C1 segment of cervical spinal cord (tissue), 14 donors: ENCODE measurements at places on chromosomes 2 and 18.

DNA sequence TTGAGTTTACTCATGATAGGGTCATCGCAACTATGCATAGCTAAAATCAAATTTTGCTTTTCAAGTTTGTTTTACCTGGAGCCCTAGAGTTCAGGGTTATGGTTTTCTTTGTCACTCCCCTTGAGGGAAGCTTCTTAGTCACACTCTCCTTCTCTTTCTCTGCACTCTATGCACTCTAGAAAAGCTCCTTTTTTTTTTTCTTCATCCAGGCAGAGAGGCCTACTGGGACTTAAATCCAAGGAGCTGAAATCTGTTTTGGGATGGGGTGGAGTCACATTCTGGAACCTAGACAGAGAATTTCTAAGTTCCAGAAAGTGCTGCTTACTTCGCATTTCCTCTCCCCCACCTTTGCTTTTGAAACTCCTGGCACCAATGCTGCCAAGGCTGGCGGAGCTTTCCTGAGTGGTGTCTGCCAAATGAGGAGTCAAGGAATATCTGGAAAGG is 19.1 kb upstream of the IL18R1 start:
- no peak for DNase-seq

DNA sequence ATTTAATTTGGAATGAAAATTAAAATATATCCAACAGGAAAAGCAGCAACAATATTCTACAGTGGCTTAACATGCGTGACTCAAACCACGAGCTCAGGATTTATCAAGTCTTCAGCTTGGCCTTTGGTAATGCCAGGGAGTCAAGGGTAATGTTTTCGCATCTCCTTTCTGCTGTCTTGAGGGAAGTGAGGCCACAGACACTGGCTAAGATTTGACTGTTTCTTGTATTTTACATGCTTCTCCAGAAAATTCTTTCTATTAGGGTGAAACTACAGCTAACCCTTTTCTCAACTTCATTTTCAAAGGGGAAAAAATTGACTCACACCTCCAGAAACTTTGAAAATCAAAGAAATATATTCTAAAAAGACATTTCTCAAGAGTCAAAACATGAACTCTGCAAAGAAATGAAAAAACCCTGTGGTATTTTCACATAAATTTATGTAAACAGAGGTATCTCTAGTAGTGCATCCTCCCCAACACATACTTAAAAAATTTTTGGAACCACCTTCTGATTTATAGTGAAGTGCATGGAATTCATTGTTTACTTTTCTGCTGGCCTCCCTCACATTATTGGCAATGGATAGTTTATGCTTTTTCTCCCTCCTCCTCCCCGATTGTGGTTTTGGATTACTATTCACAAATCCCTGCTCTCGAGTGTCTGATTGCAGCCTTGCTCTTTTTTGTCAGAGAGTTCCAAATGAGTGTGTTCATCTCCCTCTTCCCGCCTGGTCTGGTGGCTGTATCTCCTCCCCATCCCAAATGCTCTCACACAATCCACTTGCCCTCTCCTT is 48.7 kb downstream of the DPP4 start:
- DNase-seq, result no peak

DNA sequence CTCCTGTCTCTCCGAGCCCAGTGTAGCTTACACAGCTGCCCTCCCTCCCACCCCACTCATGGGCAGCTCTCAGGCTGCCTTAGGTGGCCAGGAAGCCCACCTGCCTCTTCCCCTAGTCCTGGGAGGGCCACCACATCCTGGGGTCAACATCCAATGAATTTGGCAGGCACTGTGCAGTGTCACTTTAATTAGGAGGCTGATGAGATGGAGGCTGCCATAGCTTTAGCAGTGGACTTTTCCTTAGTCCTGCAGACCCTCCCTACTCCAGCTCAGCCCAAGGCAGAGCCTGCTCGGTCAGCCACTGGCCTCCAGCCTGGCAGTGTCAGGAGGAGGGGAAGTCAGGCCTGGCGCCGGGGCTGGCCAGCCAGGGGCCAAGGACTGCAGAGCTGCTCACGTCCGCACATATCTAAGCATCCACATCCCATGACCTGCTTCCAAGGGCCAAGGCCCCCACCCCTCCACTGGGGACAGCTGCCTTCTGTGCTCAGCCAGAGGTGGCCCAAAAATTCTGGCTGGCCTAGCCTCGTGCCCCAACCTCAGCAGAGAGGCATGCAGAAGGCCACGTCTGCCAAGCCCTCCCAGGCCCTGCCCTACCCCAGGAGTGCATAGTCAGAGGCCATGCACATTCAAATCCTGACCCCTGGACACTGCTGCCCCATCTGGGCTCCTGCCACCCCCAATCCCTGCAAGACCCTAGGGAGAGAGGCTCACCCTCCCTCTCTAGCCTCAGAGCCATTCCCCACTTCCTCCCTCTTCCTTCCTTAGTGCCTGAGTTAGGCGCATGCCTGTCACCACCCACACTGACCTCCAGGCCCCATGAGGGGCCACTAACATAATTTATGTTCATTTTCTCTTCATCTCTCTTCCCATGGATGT is 33.1 kb downstream of the ADRA2B start:
- DNase-seq, result no peak

DNA sequence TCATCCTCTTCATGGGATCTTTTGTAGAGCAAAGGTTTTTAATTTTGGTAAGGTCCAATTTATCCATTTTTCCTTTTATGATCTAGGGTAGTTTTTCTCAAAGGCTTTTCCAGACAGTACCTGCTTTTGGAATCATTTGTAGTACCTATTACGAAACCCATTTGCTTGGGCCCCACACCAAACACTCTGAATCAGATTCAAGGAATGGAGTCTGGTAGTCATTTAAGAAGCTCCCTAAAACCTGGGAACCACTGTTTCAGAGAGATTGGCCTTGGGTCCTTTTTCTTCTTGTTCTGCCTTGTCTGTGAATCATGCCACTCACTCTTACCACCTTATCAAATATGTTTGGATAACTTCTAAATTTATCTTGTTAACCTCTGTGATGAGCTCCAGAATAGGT is 40.3 kb downstream of the OSBPL6 start:
- no peak for DNase-seq

DNA sequence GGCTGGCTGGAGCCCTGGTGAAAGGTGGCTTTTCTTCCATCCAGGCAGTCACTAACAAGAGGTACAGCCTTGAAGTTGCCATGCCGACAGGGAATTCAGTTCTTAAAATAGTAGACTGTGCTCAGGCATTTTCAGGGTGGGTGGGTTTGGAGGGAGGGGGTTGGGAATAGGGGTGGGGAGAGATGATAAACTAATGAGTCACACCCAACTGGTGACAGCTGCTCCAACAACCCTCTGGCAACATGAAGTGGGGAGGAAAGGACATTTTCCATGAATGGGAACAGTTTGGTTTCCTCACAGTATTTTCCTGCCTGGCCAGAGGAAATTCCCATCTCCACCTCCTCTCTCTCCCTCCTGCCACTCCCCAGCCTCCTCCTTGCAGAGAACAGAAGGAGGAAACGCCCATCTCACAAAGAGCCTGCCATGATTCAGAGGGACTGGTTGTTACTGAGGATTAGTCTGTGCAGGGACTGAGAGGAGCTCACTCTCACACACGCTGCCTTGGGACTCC is 113.0 kb upstream of the SLC1A4 start:
- no peak for DNase-seq

GRCh38 chr2:240786355-240786841 is 33.6 kb downstream of the KIF1A start:
- no peak for DNase-seq

DNA sequence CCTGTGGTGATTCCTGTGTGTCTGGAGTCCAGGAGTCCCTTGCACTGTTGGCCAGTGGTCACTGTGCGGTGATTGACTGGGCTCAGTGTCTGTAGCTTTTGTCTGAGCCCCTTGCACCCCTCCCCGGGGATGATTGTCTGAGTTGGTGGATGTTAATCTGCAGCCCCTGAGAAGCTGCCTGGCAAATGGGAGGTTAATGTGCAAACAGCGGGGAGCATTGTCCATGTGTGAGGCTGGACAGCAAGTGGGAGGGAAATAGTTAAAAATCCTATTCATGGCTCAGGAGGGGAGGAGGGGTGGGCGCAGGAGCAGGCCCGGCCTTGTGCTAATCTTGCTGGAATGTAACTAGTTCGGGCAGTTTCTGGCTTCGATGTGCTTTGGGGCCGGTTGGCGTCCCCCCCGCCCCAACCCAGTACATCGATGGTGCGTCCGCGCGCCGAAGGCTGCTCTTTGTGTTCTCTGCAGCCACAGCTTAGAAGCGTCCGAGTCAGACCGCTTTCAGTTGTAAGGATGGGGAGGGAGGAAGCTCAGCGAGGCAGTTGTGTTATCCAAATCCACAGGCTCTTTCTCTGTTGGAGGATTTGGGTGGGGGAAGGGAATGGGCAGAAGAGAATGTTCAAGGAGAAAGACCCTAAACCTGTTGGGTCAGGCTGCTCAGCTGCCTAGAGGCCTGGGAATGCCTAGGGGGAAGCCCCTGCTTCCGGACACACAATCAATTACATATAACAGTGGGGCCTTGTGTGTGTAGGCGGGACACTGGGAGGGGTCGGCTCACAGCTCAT is 71.8 kb downstream of the TGOLN2 start:
- DNase-seq, result no peak

DNA sequence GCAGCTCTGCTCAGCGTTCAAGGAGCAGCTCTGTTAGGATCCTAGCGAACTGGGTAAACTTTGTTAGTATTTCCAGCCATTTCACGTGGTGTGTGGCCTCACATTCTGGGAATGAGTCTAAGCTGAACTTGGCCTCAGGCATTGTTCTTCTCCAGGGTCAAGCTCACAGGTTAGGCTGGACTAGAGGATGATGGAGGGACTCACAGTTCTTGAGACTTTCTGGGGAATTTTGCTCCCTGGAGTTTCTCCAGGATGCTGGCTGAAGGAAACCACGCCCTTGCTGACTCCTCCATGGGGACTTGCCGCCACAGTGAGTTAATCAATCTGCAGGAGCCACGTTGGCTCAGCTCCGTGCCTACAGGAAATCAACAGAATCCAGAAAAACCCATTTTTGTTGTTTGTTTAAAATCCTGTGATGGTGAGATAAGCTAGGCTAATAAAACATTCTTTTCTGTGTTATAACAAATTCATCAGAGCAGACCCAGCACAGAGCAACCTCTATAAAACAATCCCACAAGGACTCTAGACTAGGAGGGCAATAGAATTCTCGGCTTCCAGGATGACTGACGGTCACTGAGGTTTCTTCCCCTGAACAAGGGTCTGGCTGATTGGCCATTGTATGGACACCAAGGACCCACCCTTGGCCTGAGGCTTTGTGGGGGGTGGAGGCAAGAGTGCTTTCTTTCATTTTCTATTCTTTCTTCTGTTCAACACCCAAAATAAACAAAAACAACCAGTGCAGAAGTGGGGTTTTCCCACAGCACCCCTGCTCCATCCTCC is 12.6 kb downstream of the CNDP1 start:
- DNase-seq, result no peak

DNA sequence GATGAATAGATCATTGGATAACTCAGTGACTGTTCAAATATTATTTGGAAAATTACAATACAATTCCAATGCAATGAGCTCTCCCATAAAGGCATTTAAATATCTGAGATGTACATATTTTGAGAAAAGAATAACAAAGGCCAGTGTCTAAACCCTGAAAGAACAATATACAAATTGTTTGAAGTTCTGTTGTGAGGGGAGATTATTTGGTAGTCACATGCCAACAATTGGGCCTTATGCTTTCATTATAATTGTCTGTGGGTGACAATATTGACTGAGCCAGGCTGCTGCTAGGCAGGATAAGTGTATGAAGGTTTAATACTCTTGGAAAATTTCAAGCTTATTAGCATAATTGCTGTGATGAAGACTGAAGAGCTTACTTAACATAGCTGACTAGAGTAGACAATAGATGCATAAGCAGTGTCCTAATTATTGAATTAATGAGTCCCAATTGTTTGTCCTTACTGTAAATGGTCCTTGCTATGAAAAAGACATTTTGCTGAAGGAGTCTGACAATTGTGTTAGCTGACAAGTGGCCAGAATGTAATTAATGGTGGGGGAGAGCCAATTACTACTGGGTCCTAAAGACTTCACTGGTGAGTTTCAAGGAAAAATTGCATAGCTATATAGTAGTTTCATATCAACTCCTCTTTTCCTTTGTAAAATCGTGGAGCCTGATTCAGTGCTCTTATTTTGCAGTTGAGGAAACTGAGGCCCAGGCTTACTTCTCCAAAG is 5.0 kb upstream of the SMAD2 start:
- no peak for DNase-seq

DNA sequence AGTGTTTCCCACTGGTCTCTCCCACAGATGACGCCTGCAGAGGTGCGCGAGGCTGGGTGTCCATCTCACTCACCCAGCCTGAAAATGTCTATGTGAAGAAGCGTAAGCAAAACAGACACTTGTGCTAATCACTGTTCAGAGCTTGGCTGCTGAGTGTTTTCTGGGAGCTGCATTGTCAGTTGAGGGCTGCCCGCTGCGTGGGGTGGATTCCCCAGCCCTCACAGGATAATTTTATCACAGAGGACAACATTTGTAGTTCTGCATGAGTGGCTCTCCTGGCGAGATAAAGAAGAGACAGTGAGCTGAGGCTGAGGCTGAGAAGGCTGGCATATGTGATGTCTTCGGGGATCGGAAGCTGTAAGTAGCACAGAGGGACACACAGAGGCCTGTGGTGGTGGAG is 16.2 kb upstream of the CAPN13 start:
- DNase-seq, result no peak

DNA sequence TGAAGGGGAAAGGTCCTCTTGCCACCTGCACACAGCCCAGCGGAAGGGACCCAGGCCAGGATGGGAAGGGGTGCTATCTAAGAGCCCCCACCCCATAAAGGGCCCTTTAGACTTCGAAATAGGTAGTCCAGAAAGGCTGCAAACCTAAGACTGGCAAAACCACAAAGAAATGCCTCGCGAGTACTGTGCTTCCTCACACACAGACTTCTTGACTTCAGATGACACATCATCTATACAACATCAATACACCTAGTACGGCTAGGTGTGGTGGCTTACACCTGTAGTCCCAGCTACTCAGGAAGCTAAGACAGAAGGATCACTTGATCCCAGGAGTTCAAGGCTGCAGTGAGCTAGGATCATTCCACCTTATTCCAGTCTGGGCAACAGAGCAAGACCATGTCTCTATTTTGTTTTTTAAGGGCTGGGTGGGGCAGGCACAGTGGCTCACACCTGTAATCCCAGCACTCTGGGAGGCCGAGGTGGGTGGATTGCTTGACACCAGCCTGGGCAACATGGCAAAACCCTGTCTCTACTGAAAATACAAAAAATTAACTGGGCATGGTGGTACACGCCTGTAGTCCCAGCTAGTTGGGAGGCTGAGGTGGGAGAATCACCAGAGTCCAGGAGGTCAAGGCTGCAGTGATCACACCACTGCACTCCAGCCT is 125.8 kb downstream of the CABLES1 start:
- DNase-seq, result no peak

DNA sequence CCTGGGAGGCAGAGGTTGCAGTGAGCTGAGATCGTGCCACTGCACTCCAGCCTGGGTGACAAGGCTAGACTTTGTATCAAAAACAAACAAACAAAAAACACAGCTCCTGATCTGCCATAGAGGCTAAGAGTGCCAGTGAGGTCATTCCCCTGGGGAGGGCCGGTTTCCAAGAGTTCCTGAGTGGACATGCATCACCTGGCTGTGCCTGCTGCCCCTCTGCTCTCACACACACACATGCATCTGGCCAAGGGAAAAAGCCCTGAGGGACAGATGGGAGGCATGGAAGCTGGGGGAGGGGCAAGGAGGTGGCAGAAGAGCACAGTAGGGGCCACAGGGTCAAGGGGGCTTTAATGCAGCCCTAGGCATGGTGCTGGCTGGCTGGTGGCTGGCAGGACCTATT is 60.4 kb downstream of the ZBTB7C start:
- DNase-seq, result no peak

GRCh38 chr2:31644551-31644950 is 63.8 kb upstream of the SRD5A2 start:
- DNase-seq, result no peak

- no peak for DNase-seq
These were observed 187.1 kb downstream of the ZBTB7C start for GRCh38 chr18:48222118-48222517.
